ENCODE measurements at places on chromosomes 11 and 22. TPM values are rescaled to one million over a fixed set of nuclear protein-coding genes. Genes with fewer than 3 reads are reported as not detected.

NLRP6 gene
- 0.64 TPM for total RNA-seq

MYO18B gene
- total RNA-seq = 26.0 TPM

MUC15 gene
- total RNA-seq = 4.6 TPM

YPEL4 gene
- total RNA-seq = 1.9 TPM

FAM180B gene
- total RNA-seq = 0.70 TPM

SLC17A6 gene
- total RNA-seq = not detected

INPP5J gene
- 5.0 TPM for total RNA-seq

RBM4B gene
- 40.8 TPM for total RNA-seq

HTR3A gene
- 0.18 TPM for total RNA-seq

SNX32 gene
- 1.9 TPM for total RNA-seq

IL10RA gene
- total RNA-seq = 12.3 TPM

GVQW3 gene
- 7.9 TPM for total RNA-seq

GLYATL1 gene
- 115 TPM for total RNA-seq

TMEM121B gene
- total RNA-seq = 0.93 TPM

TESMIN gene
- total RNA-seq = 10.3 TPM

SEPTIN5 gene
- total RNA-seq = 39.4 TPM

VPREB3 gene
- 0.99 TPM for total RNA-seq

OR52H1 gene
- 2.3 TPM for total RNA-seq

ASRGL1 gene
- total RNA-seq = 37.1 TPM

KCNJ5 gene
- 4.0 TPM for total RNA-seq

MS4A12 gene
- not detected for total RNA-seq

UPK2 gene
- 7.9 TPM for total RNA-seq

SCGB1A1 gene
- not detected for total RNA-seq

RFPL1 gene
- total RNA-seq = not detected

DBX1 gene
- total RNA-seq = not detected

KIF18A gene
- 8.8 TPM for total RNA-seq

ZDHHC8 gene
- total RNA-seq = 20.7 TPM

C22orf31 gene
- total RNA-seq = 0.64 TPM

GSTT2B gene
- total RNA-seq = 1.5 TPM

ARHGAP20 gene
- total RNA-seq = 4.0 TPM

TRIM48 gene
- not detected for total RNA-seq

OR51B2 gene
- total RNA-seq = 0.47 TPM

C11orf87 gene
- total RNA-seq = 0.29 TPM

CDCA5 gene
- total RNA-seq = 6.4 TPM

All from metanephros (tissue), 2 donors.